ENCODE measurements at places on chromosomes 13 and 19.

- no peak for DNase-seq
Measured at GRCh38 chr13:67951431-67951830, 721.3 kb upstream of the PCDH9 start.

DNA sequence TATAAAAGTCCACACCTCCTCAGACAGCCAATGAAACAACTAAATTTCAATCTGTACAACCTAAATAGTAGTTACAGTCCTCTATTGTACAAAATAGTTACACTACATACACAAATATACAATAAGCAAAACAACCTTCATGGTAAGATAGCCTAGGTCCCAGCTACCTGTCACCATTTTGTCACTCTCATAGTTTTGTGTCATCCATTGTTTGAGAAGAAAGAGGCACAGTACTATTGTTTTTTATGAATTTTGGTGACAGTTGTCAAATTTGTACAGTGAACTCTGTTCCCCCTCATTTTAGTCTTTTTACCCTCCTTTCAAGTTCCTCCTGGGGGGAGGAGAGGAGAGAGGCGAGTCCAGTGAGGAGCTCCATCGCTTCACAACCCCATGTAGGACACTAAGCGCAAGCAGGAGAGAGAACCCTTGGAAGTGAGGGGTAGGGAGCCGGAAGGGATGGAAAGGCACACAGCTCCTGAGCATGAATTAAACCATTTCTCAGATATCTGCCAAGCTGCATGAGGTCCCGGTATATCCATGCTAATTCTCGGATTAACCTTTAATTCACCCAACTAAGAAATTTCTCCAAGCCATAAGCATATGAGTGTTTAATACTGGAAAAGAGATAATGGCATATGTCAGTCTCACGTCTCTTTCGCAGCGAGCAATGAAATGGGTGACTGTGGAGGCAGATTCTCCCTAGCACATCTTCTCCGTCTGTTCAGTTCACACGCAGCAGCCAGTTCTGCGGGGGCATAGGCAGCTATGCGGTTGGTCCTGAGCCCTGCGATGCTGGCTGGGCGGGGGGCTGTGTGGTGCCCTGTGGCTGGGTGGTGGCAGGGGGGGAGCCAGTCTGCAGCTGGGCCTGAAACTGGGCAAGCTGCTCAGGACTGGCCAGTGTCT lies 60.5 kb downstream of the SERP2 start:
- DNase-seq, result no peak

- no peak for DNase-seq
Measured at GRCh38 chr19:15424121-15424520, 5.3 kb upstream of the AKAP8L start.

GRCh38 chr13:101700598-101700997 lies 248.1 kb downstream of the ITGBL1 start:
- no peak for DNase-seq

DNA sequence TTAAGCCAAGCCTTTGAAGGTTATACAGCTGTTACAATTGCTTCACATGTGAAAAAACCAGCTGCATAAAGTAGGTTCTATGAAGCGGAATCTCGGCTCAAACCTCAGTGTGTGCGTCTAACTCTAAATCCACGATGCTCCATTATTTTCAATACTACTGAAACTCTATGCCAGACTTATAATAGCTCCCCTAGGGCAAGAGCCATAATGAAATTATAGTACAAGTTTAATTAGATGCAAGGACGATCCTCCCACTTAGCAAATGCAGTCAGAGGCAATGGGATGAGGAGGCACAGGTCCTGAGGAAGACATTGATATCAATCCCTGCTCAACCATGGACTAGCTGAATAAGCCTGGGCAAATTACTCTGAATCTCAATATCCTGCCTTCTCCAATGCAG lies 31.1 kb downstream of the SLC7A1 start:
- no peak for DNase-seq

DNA sequence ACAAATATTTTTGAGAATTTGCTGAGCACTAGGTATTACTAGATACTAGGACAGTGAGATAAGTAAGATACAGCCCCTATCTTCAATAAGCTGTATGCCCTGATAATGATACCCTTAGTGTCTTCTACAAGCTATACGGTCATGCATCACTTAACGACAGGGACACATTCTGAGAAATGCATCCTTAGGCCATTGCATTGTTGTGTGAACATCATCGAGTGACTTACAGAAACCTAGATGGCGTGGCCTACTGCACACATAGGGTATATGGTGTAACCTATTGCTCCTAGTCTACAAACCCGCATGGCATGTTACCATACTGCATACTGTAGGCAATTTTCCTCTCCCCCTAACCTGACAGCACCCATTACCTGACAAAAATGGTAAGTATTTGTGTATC lies 64.9 kb downstream of the LRCH1 start:
- DNase-seq, result no peak

GRCh38 chr19:42879613-42880012 lies at the start of gene PSG1:
Gene PSG1 (minus strand): TSS chr19:42879713. CDS start chr19:42879581, 132 bp downstream.
- no peak for DNase-seq

GRCh38 chr19:41420101-41420880 lies 6.9 kb downstream of the B3GNT8 start:
- no peak for DNase-seq

DNA sequence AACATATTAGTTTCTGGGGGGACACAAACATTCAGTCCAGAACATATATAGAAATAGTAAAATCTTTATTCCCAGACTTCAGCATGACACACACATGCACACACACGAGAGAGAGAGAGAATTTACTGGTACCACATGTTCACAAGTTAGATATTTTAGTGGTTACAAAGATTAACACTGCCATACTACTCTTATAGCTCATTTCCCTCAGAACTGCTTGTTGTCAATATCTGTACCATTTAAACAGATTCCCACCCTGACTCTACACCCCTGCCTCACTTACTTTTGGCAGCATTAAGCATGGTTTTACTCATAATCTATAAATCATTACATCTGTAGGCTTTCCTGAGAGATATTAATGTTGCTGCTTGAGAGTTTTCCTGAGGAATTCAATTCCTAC lies 524.7 kb upstream of the HTR2A start:
- DNase-seq, result no peak

DNA sequence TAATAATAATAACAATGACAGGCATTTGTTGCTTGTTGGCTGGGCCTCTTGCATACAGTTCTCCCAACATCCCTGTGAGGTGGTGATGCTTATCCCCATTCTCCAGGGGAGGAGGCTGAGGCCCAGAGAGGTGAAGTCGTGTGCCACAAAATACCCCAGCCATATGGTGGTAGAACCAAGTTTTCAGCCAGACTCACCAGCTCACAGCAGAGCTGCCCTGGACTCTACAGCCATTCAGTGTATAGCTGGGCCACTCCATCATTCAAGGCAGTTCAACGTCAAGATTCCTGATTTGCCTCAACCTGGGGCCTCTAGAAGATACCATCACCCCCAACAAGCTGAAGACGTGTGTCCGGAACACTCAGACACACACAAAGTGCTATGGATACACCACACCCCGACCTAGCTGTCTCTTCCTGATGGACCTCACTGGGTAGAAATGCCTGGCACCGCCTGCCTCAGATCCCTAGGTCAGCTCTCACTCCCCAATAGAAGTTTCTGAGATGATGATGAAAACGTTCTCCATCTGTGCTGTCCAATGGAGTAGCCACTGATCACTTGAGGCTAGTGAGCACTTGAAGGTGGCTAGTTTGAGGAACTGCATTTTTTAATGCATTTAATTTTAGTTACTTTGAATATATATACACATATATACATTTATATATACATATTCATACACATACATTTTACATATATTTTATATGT lies 4.3 kb upstream of the CEACAM19 start:
- no peak for DNase-seq

GRCh38 chr19:33432446-33433170 lies 59.1 kb downstream of the CEBPG start:
- DNase-seq, result no peak

GRCh38 chr13:32426990-32427851 lies 709 bp downstream of the N4BP2L1 start:
- peak; percentile 42 for DNase-seq

DNA sequence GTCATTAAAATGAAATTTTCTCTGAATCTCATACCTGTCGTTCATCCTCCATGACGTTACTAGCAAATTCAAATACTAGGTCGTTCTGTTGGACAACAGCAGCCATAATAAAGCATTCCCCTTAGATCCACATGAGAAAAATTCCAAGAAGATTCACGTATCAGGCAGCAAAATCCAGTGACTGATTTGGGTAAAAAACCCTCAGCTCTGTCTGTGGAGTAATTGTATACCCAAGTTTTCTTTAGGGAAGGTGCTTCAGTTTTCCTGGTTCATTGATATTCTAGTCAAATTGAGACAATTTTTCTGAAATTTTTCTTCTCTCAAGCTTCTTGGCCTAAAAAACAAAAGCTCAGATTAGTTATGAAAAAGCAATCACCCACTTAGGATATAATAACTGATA lies 37.2 kb downstream of the ELF1 start:
- DNase-seq, result no peak

DNA sequence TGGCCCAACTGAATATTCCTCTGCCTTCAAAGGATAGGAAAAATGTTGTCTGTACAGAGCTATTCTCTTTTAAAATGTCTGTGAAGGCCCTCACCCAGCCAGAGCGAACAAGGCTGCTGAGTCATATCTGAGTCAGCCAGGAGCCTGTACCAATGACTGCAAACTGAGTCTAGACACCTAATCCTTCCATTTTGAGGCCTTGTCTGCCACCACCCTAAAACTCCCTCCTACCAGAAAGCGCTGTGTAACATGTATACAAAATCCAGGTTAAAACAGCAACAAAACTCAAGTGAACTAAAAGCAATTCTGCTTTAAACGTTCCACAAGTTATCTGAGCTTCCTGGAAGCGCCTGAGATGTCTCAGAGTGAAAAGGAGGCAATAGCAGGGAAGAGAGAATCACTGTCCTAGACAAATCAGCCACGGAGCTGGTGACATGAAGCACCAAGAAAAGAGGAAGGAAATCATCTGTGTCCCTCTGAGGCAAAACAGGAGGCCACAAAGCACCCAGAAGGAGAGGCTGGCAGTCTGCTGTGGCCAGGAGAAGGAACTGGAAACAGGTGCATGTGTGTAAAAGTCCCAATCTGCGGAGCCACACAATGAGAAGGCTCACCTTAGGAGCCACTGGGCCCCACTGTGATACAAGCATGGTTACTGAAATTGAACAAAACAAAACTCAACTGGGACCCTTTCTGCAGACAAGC lies 10.2 kb downstream of the DHRS12 start:
- DNase-seq, result no peak

- DNase-seq, result no peak
Measured at GRCh38 chr13:100039740-100040139, 49.2 kb upstream of the PCCA start.

DNA sequence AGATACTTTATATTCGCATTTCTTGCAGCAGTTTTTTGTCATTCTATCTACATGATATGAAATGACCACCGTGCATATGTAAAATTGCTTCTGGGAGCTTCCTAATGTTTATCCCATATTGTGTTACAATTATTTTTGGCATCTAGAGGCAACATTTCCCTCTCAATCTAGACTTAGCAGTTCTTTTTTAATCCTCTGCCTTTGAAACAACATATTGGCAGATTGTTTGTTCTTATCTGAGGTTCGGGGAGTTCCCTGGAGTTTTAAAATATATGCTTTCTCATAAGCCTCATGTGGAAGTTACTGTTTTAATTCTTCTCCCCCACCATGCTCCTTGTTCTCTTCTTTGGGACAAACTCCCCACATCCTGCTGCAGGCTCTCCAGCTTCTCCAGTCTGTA lies 130.1 kb upstream of the SLC10A2 start:
- DNase-seq, result no peak

- DNase-seq, result no peak
Measured at GRCh38 chr13:23966691-23967615, 69.7 kb upstream of the C1QTNF9B start.

DNA sequence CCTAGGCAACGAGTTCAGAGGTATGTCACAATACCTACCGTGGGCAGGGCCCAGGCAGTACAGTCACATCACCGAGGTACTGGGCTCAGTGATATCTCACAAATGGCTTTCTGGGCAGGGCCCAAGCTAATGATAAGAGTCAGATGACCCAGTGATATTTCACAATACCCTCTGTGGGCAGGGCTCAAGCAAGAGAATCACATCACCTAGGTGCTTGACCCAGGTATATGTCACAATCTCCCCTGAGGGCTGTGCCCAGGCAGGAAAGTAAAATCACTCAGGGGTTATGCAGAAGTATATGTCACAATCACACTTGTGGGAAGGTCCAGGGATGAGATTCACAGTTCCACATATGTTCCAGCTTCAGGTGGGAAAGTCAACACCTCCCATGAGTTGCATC lies 45.3 kb downstream of the ZNF729 start:
- no peak for DNase-seq
